Foreskin keratinocyte (primary cell): ENCODE measurements at places on chromosomes 12 and 14. TPM values are rescaled to one million over a fixed set of nuclear protein-coding genes. Genes with fewer than 3 reads are reported as not detected.

SYT1 gene
- 0.74 and 1.7 TPM in 2 replicates for total RNA-seq

DCP1B gene
- total RNA-seq = 7.4 and 7.9 TPM in 2 replicates

PMEL gene
- 0.85 and 1.3 TPM in 2 replicates for total RNA-seq

DNA sequence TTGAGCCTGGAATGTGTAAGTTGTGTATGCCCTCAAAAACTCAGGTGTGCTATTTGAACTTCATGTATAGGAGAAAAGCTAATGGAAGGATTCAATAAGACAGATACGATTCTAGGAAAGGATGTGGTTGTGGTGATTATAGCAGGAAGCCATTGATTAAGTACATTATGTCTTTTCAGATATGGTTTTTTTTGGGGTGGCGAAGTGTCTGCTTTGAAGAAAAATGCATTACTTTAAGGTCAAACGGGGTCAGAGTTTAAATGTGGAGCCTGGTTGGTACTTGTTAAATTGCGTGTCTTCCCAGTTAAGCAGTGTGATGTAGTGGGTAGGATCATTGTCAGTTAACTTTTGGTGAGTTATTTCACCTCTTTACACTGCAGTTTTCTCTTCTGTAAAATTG lies 13.0 kb upstream of the NUP107 start:
- DNase-seq = no peak

- no peak for DNase-seq
Measured at GRCh38 chr12:1767407-1768090, 52.8 kb upstream of the LRTM2 start.
